ENCODE measurements at places on chromosomes 2 and 18. TPM values are rescaled to one million over a fixed set of nuclear protein-coding genes. Genes with fewer than 3 reads are reported as not detected.
A peak's percentile ranks its signal among the peaks of the same experiment; 100 is the strongest.

The SMAD4 gene
- 64.5 TPM for total RNA-seq

The TTLL4 gene
- 51.7 TPM for total RNA-seq

DNA sequence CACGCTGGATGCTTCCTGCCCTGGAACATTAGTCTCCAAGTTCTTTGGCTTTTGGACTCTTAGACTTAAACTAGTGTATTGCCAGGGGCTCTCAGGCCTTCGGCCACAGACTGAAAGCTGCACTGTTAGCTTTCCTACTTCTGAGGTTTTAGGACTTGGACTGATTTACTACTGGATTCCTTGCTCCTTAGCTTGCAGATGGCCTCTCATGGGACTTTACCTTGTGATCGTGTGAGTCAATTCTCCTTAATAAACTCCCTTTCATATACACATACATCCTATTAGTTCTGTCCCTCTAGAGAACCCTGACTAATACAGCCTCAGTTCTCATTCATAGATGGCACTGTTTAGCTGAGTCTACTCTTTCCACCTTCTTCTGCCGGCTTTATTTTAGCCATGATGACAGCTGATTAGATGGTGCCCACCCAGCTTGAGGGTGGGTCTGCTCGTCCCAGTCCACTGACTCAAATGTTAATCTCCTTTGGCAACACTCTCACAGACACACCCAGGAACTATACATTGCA lies 389.1 kb downstream of the NYAP2 start:
- no peaks in the 10 kb centered on the region for H3K36me3 ChIP-seq
- DNase-seq: no peak
- no peak overlapping the region for H3K4me3 ChIP-seq
- no peaks in the 10 kb centered on the region for H3K27me3 ChIP-seq

DNA sequence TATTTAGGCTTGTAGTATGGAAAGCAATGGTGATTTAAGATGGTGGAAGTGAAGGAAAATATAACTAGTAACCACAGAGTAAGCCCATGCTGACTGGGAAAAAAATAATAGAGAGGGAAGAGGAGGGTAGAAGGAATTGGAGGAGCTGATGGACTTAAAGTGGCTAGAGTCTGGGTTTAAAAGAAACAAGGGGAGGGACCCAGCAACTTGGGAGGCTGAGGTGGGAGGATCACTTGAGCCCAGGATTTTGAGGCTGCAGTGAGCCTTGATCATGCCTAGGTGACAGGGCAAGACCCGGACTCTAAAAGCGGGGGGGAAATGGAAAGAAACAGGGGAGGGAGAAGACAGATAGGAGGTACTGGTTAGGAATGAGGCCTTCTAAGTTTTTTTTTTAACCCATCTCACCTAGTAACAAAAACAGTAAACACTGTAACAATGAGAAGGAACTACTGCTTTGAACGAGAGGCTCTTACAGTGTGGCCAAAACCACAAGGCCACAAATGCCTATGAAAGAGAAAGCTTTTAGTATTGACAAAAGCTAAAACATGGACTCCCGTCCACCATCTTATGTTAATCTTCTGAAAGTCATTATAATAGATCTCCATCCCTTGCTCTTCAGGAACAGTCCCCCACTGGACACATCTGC lies 26.6 kb downstream of the METTL8 start:
- DNase-seq: peak; percentile 71
- peaks cover 64% of the 10 kb centered on the region for H3K4me1 ChIP-seq
- no peaks in the 10 kb centered on the region for H3K27me3 ChIP-seq

GRCh38 chr2:178275600-178275999 lies 81.3 kb downstream of the OSBPL6 start:
- H3K36me3 ChIP-seq: no peaks in the 10 kb centered on the region
- no peak for DNase-seq
- H3K4me3 ChIP-seq: no peak overlapping the region
- H3K27ac ChIP-seq: no peak overlapping the region
- no peaks in the 10 kb centered on the region for H3K4me1 ChIP-seq
- no peaks in the 10 kb centered on the region for H3K27me3 ChIP-seq

DNA sequence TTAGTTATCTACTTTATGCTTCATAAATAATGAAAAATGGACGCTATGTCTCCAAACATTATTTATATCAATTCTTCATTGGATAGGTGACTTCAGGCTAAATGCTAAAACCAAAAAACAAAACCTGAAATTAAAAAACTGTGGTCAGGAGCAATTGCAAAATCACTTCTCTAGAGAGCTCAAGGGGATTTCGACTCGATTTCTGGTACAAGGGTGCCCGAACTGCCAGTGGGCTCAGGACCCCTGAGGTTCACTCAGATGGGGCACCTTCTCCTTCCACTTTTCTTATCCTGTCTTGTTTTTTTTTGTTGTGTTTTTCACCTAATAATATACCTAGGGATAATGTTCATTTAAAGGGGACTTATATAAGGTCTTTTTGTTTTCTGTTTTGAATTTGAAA lies 65.8 kb upstream of the CELF4 start:
- no peaks in the 10 kb centered on the region for H3K36me3 ChIP-seq
- no peaks in the 10 kb centered on the region for H3K27me3 ChIP-seq
- no peak for DNase-seq
- no peak overlapping the region for H3K4me3 ChIP-seq

GRCh38 chr2:235447210-235447609 lies 46.6 kb upstream of the AGAP1 start:
- no peaks in the 10 kb centered on the region for H3K36me3 ChIP-seq
- no peak overlapping the region for H3K27ac ChIP-seq
- no peak overlapping the region for H3K4me3 ChIP-seq
- H3K27me3 ChIP-seq: no peaks in the 10 kb centered on the region
- no peak for DNase-seq

DNA sequence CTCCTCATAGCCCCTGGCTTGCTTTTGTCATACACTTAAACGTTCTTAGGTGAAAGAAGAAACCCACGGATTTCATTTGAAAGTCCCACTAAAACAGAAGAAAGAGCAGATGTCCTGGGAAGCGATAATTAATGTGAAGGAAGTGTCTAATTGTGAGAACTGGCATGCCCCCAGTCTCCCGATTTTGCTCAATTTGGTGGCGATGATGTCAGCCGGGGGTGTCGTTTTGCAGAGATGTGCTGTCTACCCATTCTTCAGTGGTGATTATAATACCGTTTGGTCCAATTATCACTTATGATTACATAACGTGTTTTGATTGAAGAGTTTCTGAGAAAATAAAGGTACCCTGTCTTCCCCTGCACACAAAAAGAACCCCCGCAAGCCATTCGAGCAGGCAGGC lies 103.1 kb downstream of the RTN4 start:
- H3K4me1 ChIP-seq: peaks cover 7% of the 10 kb centered on the region
- no peaks in the 10 kb centered on the region for H3K36me3 ChIP-seq
- H3K4me3 ChIP-seq: no peak overlapping the region
- no peak for DNase-seq

GRCh38 chr18:58552057-58552461 lies 76.8 kb downstream of the ALPK2 start:
- DNase-seq: peak; percentile 82
- peak overlapping the region; percentile 80 for H3K27ac ChIP-seq
- H3K4me1 ChIP-seq: peaks cover 37% of the 10 kb centered on the region
- H3K36me3 ChIP-seq: no peaks in the 10 kb centered on the region
